AG20443 (cell line): ENCODE measurements at places on chromosomes 13 and 19.

GRCh38 chr19:16943942-16944625 is 55.3 kb downstream of the F2RL3 start:
- DNase-seq, result peak; percentile 5

DNA sequence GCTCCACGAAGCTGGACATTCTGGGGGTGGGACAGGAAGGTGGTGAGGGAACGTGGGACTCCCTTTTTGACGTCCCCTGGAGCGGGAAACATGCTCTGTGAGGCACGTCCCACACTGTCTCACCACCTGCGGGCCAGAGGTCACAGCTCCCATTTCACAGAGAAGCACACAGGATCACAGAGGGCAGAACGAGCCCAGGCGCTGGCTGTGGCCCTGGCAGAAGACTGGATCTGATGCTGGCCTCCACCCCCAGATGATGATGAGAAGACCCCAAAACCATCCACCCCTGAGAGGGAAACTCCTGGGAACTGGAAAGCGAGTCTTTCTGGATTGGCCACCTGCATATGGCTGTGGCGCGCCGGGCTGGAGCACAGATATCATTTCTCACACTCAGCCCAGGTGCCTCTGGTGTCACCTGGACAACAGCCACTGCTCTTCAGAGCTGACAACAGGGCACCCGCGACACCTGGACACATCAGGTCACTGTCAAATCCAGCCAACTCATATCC is 216.2 kb downstream of the TUBA3C start:
- DNase-seq, result no peak

GRCh38 chr13:99617474-99618255 is 116.4 kb downstream of the TM9SF2 start:
- DNase-seq, result peak; percentile 80

- DNase-seq, result peak; percentile 92
Measured at GRCh38 chr19:12791345-12792050, at the start of gene JUNB. Gene JUNB, plus strand, starts transcription at chr19:12791486. Its CDS starts 286 bp downstream, at chr19:12791772.

- peak; percentile 94 for DNase-seq
Measured at GRCh38 chr19:5578097-5578846, 10.5 kb upstream of the TINCR start.

GRCh38 chr19:16446108-16446723 is 25.6 kb downstream of the EPS15L1 start:
- no peak for DNase-seq

DNA sequence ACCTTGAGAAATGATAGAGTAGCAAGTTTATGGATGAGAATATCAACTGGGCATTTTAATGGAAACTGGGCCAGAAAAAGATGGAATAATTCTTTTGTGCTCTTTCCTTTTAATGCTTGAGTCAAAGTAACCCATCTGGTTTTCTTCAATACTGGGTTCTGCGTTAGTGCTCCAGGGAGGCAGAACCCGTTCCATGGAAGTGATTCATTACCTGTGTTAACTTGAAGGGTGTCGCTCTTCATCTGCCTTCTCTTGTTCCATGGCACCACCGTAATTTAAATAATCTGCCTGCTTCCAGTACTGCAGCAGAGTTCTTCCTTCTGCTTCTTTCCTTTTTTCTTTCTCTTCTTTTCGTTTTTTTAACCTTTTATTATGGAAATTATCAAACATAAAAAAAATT is 14.7 kb upstream of the USP12 start:
- DNase-seq, result no peak

DNA sequence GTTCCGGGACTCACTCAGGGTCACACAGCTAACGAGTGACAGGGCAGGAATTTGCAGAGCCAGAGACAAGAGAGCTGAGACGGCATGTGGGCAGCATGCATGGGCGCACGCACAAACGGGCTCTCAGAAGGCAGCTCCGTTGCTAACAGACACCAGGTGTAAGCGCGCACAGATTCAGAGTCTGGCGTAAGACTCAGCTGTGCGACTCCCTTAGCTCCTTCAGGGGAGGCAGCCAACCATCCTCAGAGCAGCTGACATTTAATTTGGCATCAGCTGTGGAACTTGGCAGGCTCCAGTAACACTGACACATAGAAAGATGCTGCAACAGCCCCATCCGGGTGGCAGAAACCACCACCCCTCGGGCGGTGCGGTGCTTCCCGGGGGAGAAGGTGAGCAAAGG is 7.5 kb upstream of the TM6SF2 start:
- DNase-seq, result peak; percentile 65

GRCh38 chr19:45385392-45386221 is 15.2 kb upstream of the ERCC2 start:
- peak; percentile 28 for DNase-seq

DNA sequence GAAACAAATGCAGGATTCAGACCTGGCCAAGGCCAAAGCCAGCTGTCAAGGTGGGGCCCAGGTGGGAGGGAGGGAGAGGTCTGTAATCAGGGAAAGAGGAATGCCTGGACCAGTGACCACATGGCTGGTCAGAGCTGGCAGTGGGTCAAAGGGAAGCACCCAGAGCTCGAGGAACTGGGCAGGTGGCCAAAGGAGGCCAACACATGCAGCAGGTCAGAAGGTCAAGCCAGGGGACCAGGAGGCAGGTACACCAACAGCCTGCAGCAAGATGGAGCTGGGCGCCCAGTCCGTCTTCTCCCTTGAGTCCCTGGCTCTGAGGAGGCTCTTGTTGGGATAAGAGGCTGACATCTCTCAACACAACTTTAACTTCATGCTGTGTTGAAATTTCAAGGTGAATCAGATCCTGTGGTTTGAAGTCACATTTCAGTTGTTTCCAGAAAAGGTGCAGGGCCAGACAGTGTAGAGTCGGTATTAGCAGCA is 17.1 kb downstream of the GPATCH1 start:
- DNase-seq, result no peak

GRCh38 chr19:44142059-44142433 is 692 bp downstream of the ZNF234 start:
- DNase-seq, result peak; percentile 45

- peak; percentile 11 for DNase-seq
Measured at GRCh38 chr13:111359237-111359915, 38.9 kb downstream of the TEX29 start.

- no peak for DNase-seq
Measured at GRCh38 chr13:107031716-107032115, 463.8 kb upstream of the ARGLU1 start.

DNA sequence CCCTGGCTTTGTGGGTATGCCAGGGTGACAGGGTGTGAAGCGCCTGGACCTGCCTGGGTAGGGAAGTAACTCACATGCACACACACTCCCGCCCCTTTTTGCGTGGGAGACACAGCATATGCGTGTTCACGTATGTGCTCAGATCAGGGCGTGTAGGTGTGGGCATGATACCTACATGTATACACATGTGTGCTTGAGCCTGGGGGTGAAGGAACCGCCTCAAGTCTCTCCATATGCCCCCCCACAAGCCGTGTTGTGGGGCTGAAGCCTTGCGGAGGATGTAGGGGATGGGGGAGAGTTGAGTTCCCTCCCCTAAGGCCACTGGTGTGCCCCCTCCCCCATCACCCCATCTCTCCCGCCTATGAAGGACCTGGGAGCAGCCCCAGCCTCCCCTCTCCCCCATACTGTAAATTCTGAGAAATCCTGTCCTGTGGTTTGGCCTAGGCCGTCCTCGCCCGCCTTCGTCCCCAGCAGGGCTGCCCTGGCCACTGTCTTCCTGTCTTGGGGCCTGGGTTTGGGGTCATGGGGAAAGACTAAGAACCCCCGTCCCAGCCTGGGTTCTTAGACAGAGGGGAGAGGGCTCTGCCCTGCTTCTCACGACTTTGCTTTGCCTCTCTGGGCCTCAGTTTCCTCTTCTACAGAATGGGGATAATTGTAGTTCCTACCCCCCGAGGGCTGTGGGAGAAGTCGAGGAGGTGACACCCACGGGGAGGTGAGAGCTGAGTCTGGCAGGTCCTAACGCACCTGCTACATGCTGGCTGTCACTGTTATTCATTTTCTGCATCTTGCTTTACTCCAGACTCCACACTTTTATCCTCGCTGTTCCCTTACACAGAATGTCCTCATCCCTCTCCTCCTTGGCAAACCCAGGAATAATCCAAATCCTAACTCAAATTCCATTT is 14.3 kb downstream of the ACTL9 start:
- no peak for DNase-seq

GRCh38 chr19:1094655-1094977 is 559 bp downstream of the POLR2E start:
- DNase-seq, result no peak

GRCh38 chr13:104389691-104390090 is 1323.5 kb upstream of the SLC10A2 start:
- no peak for DNase-seq

- no peak for DNase-seq
Measured at GRCh38 chr13:100921139-100921538, 246.5 kb upstream of the TMTC4 start.

GRCh38 chr13:31920727-31921100 is 110.9 kb upstream of the FRY start:
- DNase-seq, result no peak

GRCh38 chr13:41458761-41459431 is 1.5 kb downstream of the RGCC start:
- DNase-seq, result peak; percentile 70

DNA sequence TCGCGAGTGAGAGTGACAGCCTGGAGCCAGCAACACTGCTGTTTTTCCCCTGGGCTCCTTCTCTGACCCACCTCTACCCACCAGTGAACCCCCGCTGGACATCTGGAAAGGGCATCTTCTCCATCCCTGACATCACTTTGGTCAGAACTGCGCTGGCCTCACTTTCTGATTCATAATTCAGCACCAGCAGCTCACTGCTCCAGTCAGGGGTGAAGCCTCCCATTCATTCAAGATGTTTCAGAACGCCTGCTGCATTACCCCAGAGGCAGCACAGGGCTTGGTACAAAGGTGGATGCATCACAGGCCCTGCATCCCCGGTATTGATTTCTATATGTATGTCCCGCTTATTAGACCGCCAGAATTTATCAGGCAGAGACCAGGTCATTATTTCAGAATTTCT is 182.8 kb upstream of the TSHZ3 start:
- DNase-seq, result no peak

- peak; percentile 41 for DNase-seq
Measured at GRCh38 chr19:10603084-10603872, 16.2 kb upstream of the AP1M2 start.

DNA sequence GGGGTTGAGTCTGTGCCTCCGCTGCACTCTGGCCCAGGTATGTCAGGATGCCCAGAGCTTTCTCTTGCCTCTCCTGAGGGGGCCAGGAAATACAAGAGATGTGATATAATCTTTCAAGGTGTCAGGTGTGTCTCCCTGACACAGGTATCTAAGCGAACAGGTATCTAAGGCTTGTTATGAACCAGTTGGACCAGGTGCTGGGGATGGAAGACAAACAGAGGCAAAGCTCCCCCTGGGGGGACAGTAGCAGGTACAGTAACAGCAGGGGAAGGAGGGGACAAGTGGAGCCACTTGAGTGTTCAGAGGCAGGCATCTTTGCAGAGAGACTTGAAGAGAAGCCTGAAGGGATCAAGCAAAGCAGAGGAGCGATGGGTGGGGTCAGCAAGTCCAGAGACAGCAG is 2.6 kb downstream of the LENG1 start:
- DNase-seq, result no peak
